ENCODE measurements at places on chromosomes 2 and 18.
A peak's percentile ranks its signal among the peaks of the same experiment; 100 is the strongest.

GRCh38 chr2:227871375-227871791 is at the start of gene DAW1:
DAW1 (plus strand) TSS chr2:227871631; CDS start chr2:227871690, 59 bp downstream.
- DNase-seq, result peak; percentile 73

DNA sequence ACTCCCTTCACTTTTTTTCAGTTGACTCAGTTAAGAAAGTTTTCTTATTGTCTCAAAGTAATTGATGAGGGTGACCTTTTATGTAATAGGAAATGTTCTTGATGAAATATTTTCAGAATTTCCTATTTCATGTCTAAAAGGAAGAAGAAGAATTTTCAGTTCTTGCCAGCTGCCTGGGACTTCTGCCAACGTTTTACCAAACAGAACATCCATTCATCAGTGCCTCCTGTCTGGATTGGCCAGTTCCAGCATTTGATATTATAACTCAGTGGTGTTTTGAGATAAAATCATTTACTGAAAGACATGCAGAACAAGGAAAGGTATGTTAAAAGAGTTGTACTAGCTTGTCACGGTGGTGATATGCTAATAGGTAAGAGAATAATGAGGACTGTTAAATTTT is 104.7 kb upstream of the MYO3B start:
- no peak for DNase-seq

DNA sequence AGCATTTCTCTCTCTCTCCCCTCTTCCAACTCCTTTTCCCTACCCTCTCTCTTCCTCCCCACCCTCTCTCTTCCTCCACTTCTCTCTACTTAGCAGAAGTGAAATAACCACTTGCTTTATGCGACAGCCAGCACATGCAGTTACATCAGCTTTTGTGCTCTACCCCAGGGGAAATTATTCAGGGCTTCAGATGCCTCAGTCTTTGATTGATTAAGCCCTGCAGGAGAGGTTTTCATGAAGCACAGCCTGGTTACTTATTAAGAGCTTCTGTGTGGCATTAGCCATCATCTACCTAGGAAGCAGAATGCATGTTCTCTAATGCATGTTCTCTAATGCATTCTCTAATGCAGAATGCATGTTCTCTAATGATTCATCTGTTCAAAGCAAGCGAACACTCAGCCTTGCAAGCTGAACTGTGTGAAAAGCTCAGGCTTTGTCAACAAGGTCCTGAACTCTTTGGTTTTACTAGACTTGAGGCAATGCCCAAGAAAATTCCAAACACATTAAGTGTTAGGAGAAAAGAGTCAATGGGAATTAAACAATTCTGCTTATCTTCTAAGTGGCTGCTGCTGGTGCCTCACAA is 56.1 kb downstream of the LHCGR start:
- no peak for DNase-seq

GRCh38 chr18:58983260-58984155 is 118.8 kb downstream of the ZNF532 start:
- DNase-seq, result no peak

- DNase-seq, result no peak
These were observed 6.3 kb upstream of the SPP2 start for GRCh38 chr2:234044157-234044556.

DNA sequence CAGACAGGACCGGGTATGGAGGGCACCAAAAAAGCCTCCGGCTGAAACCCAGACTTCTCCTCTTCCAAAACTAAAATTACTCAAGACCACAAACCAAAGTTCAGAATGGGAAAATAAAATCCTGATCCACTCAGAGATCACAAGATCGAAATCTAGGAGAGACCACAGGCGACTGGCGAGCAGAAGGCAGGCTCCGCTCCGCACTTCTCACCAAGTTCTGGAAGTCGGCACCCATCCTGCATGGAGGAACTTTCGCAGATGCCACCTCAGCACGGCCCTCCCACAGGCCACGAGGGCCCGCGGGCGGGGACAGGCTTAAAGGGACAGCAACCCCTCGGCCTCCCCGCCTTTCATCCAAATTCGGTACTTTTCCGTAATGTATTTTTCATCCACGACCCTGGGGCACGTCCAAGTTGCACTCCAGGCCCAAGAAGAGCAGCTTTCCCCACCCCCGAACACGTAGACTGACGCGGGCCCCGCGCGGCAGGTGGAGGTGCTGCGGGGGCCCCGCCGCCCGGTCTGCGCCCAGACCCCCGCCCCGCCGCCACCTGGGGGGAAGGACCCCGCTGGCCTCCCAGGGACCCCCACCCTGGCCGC is 43.7 kb downstream of the HDLBP start:
- peak; percentile 12 for DNase-seq

DNA sequence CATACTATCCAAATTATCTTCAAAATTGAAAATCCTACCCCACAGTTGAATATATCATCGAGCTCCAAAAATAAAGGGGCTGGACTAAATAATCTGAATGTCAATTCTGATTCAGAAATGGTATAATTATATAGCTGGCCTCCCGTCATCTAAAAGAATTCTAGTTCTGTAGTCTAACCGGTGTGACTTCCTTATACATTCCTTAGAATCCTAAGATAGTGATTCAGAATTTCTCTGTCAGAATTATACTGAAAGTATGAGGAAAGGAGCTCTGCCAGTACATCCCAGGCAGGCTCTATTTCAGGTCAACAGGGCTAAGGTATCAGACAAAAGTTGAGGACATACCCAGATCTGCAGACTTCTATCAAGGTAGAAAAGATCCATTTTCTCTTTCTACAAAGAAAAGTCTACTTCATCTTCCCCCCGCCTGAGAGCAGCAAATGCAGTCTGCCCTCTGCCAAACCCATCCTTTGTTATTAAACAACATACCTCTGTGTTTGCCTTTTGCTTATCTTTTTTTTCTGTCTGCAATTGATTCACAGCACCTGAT is 128.5 kb downstream of the METTL4 start:
- DNase-seq, result no peak

DNA sequence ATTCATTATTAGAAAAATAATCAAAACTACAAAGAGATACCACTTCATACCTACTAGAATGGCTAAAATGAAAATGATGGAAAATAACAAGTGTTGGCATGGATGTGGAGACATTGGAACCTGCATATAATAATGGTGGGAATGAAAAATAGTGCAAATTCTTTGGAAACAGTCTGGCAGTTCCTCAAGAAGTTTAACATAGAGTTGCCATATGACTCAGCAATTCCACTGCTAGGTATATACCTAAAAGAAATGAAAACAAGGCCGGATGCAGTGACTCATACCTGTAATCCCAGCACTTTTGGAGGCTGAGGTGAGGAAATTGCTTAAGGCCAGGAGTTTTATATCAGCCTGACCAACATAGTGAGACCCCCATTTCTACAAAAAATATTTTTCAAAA is 41.6 kb upstream of the ACYP2 start:
- DNase-seq, result no peak

- no peak for DNase-seq
These were observed 16.6 kb upstream of the MSTN start for GRCh38 chr2:190079160-190079559.

DNA sequence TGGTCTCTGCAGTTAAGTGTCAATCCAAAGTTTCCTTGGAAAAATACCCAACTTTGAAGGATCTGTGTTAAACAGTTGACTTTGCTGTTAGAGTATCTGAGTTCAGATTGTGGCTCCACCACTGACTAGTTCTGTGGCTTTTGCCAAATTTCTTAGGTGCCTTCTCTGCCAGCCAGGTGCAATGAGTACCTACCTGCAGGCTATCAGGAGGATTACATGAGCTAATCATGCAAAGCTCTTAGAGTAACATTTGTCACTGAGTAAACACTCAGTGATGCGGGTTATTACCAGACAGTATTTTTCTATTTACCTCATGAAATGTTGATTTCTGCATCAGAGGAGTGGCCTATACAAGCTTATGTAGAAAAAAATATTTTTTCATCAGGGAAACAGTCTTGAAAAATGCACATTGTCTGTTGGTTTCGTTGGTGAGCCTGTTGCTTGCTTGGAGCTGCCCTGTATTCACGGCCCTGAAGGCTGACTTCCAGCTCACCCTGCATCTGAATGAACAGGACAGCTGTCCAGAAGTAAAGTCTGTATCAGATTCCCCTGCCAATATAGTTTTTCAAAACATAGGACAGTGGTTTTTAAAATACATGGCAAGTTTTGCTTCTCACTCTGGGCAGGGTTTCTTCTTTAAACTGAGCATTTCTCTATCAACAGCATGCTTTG is 235.1 kb downstream of the CDCA7 start:
- DNase-seq, result no peak

GRCh38 chr2:173647681-173648311 is 293.1 kb downstream of the CDCA7 start:
- DNase-seq, result no peak

DNA sequence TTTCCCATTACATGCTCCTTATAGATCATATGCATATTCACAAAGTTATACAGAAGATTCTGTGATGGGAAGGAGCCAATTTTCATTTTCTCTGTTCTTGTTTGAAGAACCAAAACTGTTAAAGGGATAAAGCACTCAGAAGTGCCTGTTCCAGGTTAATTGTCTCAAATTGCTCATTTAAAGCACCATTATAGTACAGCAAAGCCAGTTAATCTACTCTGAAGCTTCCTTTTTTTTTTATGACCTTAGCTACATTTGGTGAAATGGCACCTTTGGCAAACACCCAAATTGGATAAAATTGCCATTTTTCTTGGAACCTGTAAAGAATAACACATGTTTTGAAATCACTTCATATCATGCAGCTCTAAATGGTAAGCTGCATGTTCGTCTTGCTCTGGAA is 1092.3 kb downstream of the BCL11A start:
- no peak for DNase-seq

GRCh38 chr2:233811732-233812131 is 33.6 kb downstream of the MROH2A start:
- no peak for DNase-seq

GRCh38 chr2:157377861-157378260 is 52.2 kb upstream of the ERMN start:
- DNase-seq, result no peak

DNA sequence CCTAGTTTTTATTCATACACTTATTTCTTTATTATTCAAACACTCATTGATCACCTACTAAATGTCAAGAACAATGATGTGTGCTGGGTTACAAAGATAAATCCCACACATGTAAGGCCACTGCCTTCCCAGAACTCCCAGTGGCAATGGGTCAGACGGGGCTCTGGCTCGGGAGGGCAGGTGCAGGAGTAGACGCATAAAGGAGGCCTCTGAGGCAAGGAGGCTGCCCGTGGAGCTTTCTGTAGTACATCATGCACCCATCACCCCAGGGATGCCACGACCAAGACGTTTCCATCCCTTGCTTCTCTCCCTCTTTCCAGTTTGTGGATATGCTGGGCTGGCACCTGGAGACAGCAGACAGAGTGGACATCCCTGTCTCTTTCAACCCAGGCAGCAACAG is 153.2 kb upstream of the TTC39C start:
- DNase-seq, result no peak

GRCh38 chr2:4585057-4585635 is 881.8 kb downstream of the DCDC2C start:
- no peak for DNase-seq

DNA sequence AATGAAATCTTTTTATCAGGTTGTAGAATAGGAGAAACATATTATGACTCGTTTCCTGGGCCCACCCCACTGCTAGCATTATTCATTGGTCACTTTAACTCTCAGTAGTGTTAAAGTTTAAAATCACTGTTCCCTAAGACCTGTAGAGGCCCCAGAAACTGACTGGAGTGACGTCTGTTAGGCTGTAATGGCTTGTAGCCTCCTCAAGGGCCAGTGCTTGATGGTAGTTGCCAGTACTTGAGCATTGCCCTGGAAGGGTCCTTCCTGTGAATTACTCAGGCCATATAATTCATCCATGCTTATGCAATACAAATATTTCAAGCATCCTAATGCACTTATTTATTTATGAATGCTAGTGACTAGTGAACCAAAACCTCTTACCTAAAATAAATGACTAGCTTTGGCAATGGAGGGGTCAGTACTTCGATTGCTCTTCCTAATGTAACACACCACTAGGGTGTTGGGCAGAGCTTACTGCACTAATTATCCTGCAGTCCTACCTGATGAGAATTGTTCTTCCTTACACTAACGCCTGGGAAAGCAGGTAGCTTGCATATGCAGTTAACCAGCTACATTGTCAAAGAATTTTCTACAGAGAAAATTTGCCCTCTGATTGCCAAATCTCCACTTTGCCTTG is 31.2 kb downstream of the ARHGAP25 start:
- no peak for DNase-seq

DNA sequence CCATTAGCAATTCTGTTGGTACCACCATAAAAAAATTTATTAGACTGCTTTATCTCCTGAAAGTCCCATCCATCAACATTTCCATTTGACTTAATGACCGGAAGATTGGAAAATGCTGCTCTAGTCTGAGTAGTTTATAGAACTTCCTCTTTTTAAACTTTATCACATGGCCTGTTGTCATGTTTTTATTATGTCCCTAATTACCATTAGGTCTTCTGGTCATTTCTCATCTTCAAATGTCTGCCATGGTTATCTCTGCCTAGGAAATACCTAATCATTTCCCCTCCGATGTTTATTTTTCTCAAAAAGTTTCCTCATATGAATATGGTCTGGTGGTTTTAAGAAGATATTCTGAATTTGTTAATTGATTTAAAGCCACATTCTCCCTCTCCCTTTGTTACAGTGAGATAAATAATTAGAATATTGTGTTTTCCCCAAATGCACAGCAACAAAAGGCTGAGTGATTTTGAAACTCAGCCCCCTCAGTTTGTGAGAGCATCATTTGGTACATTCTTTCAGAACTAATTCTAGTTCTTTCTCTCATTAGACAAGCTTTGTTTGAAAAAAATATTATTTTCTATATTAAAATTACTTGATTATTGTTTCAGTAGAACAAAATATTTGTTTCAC is 317.1 kb upstream of the ST6GAL2 start:
- no peak for DNase-seq

GRCh38 chr2:230124757-230125431 is 56.2 kb upstream of the SLC16A14 start:
- no peak for DNase-seq

DNA sequence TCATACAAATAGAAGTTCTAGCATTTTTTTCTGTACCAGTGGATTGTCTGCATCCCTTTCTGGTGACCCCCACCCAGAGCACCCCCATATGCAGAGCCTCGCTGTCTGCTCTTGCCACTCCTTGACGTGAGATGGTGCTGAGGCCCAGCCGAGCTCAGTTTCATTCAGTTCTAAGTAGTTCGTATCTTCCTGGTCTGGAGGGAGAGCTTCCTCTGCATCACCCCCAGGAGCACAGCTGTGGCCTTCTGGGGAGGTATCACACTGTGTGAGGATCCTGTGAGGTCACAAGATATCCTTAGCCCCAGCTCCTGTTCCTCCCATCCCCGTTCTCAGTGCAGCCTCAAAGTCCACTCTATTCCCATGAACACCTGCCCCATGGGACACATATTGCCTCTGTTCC is 132.7 kb downstream of the PTGR3 start:
- no peak for DNase-seq

GRCh38 chr18:25895518-25895917 is 194.9 kb downstream of the SS18 start:
- no peak for DNase-seq
